MM.1S (cell line): ENCODE measurements at places on chromosomes 5 and 9.

DNA sequence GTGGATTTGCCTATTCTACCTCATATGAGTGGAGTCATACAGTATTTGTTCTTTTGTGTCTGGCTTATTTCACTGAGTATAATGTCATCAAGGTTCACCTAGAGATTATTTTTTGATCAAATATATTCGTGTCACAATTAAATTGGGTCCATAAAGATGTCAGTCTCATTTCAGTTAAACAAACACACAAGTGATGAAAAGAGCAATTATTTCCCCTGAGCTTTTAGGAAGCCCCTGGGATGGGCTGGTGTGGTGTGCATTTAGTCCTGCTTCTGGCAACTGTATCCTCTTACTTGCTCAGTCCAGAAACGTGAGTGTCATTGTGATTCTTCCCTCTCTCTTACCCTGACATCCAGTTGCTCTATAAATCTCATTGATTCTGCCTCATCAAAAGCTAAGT is 52.8 kb upstream of the CARTPT start:
- DNase-seq = no peak

GRCh38 chr5:168978500-168978899 is 322.4 kb downstream of the SLIT3 start:
- no peak for DNase-seq

DNA sequence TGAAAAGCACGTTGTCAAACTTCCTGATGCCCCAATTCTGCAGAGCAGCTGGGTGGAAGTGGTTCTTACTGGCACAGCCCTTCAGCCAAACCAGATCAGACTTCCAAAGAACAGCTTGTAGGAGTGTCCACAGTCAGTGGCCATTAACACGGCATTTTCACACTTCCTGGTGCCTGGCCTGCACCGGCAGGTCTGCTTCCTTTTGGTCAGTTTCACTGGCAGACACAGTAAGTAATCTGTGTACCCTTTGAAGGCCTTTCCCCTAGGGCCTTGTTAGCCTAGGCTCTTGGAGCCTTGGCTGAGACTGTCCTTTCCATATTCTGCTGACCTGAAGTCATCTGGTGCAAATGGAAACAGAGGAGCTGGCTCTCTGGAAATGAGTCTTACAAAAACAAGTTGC is 297.5 kb upstream of the TNC start:
- no peak for DNase-seq

DNA sequence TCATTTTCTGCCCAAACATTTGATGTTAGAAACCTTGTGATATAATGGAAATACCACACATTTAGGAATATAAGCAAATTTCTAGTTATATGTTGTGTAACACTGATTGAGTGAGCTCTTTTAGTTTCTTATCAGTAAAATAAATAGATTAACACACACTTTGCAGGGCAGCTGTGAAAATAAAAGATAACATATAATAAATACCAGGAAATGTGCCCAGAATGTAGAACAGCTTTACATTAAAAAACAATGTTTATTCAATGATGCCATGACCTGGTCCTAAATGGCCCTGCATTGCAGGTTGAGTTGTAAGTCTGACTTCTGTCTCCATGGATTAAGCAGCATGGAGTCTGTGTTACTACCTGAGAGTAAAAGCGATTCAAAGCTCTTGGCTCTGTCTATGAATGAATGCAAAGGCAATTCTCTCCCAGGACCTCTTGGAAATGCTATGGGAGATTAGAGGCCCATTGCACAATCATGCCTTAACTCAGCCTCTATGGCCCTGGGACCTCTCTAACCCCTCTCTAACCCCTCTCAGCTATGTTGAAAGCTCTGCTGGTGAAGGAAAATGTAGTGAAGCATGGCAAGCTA is 296.0 kb upstream of the ACTBL2 start:
- no peak for DNase-seq

- DNase-seq = peak; percentile 75
Measured at GRCh38 chr5:130141659-130142320, 237.5 kb downstream of the CHSY3 start.
